Small intestine (tissue), 16 donors: ENCODE measurements at places on chromosomes 7 and 10.
A peak's percentile ranks its signal among the peaks of the same experiment; 100 is the strongest.

GRCh38 chr7:2814946-2815874 lies 28.9 kb downstream of the GNA12 start:
- DNase-seq = no peak
- H3K4me1 ChIP-seq = no peaks in the 10 kb centered on the region
- no peaks in the 10 kb centered on the region for H3K27me3 ChIP-seq
- H3K36me3 ChIP-seq = peaks cover 32% of the 10 kb centered on the region
- H3K4me3 ChIP-seq = no peak overlapping the region

GRCh38 chr10:14020037-14020664 lies 310.6 kb downstream of the FRMD4A start:
- no peaks in the 10 kb centered on the region for H3K4me1 ChIP-seq
- no peak overlapping the region for H3K27ac ChIP-seq
- DNase-seq = no peak
- no peaks in the 10 kb centered on the region for H3K27me3 ChIP-seq
- no peak overlapping the region for H3K4me3 ChIP-seq

DNA sequence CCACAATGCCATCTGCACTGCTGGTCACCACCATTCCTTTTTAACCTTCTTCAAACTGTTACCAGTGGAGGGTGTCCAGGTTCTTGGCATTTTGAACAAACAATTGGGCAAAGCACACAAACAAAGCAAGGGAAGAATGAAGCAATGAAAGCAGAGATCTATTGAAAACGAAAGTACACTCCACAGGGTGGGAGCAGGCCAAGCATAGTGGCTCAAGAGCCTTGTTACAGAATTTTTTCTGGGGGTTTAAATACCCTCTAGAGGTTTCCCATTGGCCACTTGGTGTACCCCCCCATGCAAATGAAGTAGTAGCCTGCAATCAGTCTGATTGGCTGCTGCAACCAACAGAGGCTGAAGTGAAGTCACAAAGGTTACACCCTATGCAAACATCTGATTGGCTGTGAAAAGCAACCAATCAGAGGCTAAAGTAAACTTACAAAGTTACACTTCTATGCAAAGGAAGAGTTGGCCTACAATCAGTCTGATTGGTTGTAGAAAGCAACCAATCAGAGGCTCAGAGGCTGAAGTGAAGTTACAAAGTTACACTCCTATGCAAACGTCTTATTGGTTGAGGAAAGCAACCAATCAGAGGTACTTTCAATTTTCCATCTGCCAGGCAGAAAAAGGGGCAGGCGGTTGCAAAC lies 103.2 kb upstream of the WAC start:
- no peak overlapping the region for H3K27ac ChIP-seq
- DNase-seq = no peak
- H3K36me3 ChIP-seq = no peaks in the 10 kb centered on the region
- peaks cover 6% of the 10 kb centered on the region for H3K4me1 ChIP-seq

DNA sequence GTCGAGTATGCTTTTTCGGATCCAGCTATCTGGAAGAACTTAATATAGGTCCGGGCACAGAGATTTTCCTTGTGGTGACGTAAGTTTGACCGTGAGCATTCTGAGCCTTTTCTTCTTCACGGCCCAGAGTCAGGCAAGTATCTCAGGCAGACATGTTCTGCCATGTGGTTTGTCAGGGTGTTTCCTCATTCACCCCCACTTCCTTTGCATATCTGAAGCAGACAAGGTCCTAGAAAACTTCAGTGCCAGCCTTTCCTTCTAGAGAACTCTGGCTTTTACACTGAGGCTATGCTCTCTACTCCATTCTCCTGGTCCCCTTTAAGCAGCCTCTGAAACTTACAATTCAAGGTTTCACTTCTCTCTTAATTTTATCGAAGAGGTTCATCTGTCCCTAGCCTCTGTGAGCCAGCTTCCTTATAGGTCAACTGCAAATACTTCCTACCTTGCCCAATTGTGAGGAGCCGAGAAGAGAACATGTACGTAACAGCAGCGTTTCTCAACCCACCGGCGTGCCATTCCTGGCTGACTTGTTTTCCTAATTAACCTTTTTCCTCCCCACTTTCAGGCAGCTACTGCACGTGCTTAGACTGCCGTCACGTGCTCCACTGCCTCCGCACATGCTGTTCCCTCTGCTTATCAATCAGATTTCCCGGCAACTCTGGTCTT lies 47.3 kb downstream of the CDCA7L start:
- no peaks in the 10 kb centered on the region for H3K27me3 ChIP-seq
- no peaks in the 10 kb centered on the region for H3K4me1 ChIP-seq
- H3K36me3 ChIP-seq = no peaks in the 10 kb centered on the region
- H3K4me3 ChIP-seq = no peak overlapping the region
- no peak overlapping the region for H3K27ac ChIP-seq
- no peak for DNase-seq

GRCh38 chr7:157138101-157138423 lies 664 bp upstream of the UBE3C start:
- no peaks in the 10 kb centered on the region for H3K27me3 ChIP-seq
- no peak for DNase-seq
- H3K36me3 ChIP-seq = peaks cover 20% of the 10 kb centered on the region
- peaks cover 15% of the 10 kb centered on the region for H3K4me1 ChIP-seq
- H3K4me3 ChIP-seq = peak overlapping the region; percentile 37

DNA sequence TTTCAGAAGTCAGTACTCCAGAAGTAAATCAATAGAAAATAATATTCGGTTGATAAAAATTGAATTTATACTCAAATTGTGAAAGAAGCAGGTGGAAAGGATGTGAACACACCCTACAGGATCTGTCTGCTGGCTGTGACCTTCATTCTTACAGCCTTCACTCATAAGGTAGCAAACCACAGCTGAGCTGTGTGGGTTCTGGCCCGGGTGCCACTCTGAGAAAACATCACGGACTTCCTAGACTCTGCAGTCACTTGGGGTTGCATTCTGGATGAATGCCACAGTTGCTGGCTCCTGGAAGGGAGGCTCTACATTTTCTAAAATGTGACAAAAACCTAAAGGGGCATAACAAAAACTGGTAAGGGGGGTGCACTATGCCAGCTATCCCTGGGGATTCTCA lies 36.0 kb upstream of the ABLIM1 start:
- no peaks in the 10 kb centered on the region for H3K36me3 ChIP-seq
- H3K27me3 ChIP-seq = peaks cover 2% of the 10 kb centered on the region
- DNase-seq = no peak
- H3K4me1 ChIP-seq = no peaks in the 10 kb centered on the region
- no peak overlapping the region for H3K4me3 ChIP-seq

DNA sequence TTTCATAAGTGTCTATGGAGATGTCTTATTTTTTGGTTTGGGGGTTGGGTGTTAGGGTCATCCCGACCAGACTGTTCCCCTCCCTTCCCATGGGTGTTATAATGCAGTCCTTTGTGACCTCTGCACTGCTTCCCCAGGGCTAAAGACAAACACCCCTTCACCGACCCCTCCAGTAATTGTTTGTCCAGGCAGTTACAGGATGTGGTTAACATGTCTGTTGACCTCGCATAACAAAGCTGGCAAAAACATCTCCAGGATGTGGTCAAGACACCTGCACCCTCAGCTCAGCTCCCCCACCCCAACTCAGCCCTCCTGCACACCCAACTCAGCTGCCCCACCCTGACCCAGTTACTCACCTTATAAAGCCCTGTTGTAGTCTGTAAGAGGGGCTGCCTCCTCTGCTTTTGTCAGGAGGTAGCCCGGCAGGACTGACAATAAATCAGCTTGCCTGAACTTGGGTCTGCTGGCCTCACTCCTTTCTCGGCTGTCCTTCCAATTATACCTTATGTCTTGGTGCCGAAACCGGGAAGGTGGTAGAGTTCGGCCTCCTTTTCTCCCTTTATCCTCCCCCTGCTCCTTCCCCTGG lies 102.2 kb downstream of the ZNF92 start:
- H3K36me3 ChIP-seq = no peaks in the 10 kb centered on the region
- DNase-seq = peak; percentile 13
- no peak overlapping the region for H3K27ac ChIP-seq
- H3K27me3 ChIP-seq = no peaks in the 10 kb centered on the region
- no peaks in the 10 kb centered on the region for H3K4me1 ChIP-seq

DNA sequence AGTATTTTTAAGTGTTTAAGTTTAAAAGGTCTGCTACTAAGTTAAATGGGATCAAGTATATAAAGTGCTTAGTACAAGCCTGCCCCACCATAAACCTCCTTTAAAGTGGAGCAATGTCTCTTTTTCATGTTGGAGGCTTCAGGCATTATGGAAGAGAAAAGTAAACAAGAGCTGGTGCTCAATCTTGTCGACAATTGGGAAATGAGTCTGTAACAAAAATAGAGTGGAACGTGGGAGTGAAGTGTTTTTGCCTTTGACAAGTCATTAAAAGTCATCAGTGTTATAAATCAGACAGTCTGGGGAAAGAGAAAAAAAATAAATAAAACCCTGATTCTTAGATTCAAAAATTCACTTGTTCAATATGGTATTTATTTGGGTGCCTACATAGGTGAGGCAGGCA lies 44.7 kb downstream of the DNAJC12 start:
- H3K36me3 ChIP-seq = no peaks in the 10 kb centered on the region
- no peak overlapping the region for H3K27ac ChIP-seq
- H3K27me3 ChIP-seq = no peaks in the 10 kb centered on the region

DNA sequence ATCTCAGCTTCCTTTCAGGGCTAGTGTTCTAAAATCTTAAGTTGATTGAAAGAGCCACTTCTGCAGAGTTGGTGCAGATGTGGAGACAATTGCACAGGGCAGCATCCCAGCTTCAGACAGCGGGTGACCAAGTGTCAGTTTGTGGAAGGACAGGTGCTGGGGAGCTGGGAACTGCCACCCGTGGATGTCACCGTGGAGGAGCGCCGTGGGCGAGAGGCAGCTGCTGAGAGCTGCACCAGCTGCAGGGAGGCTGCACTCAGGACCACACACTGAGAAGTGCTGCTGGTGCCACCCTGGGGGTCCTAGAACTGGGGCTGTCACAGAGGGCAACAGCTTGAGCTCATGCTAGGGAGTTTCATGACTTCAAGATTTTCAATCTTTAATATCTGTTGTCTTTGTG lies 543.0 kb upstream of the FZD8 start:
- no peaks in the 10 kb centered on the region for H3K36me3 ChIP-seq
- H3K4me3 ChIP-seq = no peak overlapping the region
- no peaks in the 10 kb centered on the region for H3K4me1 ChIP-seq
- H3K27ac ChIP-seq = no peak overlapping the region
- no peaks in the 10 kb centered on the region for H3K27me3 ChIP-seq

GRCh38 chr10:19250546-19250945 lies 201.9 kb downstream of the MALRD1 start:
- H3K27me3 ChIP-seq = no peaks in the 10 kb centered on the region
- H3K4me1 ChIP-seq = no peaks in the 10 kb centered on the region
- H3K27ac ChIP-seq = no peak overlapping the region
- no peaks in the 10 kb centered on the region for H3K36me3 ChIP-seq

DNA sequence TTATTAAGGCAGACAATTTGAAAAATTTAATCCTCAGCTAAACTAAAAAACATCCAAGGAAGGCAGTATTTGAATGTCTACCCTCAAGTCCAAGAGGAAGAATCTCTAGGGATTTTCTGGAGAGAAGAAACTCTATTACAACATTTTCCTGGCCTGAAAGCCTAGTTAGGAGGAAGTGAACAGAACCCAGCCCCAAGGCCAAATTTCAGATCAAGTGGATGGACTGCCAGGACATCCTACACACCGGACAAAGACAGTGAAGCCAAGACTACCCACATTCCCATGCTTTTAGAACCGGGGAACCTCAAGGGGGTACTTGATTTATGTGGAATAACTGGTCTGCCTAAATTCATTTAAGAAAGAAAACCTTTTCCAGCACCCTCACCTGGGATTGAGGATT lies 108.9 kb upstream of the MEOX2 start:
- H3K27ac ChIP-seq = no peak overlapping the region
- DNase-seq = no peak
- no peaks in the 10 kb centered on the region for H3K4me1 ChIP-seq
- H3K4me3 ChIP-seq = no peak overlapping the region
- H3K27me3 ChIP-seq = no peaks in the 10 kb centered on the region

DNA sequence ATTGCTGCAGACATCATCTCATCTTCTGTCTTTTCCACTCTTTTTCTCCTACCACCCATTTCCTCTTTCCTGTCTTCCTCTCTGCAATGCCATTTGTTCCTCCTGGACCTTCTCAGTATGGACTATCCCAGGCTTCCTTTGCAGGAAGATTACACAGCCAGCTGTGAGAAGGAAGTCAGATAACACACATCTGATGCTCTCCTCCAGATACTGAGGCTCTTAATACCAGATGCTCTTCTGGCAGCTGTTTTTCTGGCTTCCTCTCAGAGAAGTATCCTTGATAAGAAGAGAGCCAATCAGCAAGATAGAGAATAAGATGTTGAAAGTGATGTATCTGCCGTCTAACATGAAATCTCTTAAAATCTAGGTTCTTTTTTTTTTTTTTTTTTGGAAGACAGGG lies 14.4 kb downstream of the KIAA1217 start:
- H3K27me3 ChIP-seq = no peaks in the 10 kb centered on the region
- no peak overlapping the region for H3K27ac ChIP-seq
- peaks cover 44% of the 10 kb centered on the region for H3K36me3 ChIP-seq
- no peaks in the 10 kb centered on the region for H3K4me1 ChIP-seq

GRCh38 chr10:89699581-89700064 lies 1.8 kb upstream of the KIF20B start:
- H3K36me3 ChIP-seq = no peaks in the 10 kb centered on the region
- no peaks in the 10 kb centered on the region for H3K4me1 ChIP-seq
- H3K27ac ChIP-seq = no peak overlapping the region
- DNase-seq = no peak
- H3K27me3 ChIP-seq = no peaks in the 10 kb centered on the region
